ENCODE measurements at places on chromosomes 4 and X.

GRCh38 chr4:8290701-8290970 lies 21.1 kb downstream of the HTRA3 start:
- no peak for DNase-seq

DNA sequence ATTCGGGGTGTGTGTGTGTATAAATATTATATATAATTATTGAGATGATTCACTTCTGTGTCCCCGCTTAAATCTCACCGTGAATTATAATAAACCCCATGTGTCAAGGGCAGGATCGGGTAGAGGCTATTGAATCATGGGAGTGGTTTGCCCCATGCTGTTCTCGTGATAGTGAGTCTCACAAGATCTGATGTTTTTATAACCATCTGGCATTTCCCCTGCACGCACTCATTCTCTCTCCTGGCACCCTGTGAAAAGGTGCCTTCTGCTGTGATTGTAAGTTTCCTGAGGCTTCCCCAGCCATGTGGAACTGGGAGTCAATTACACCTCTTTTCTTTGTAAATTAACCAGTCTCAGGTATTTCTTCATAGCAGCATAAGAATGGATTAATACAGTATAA lies 851.4 kb upstream of the AGA start:
- DNase-seq: no peak

DNA sequence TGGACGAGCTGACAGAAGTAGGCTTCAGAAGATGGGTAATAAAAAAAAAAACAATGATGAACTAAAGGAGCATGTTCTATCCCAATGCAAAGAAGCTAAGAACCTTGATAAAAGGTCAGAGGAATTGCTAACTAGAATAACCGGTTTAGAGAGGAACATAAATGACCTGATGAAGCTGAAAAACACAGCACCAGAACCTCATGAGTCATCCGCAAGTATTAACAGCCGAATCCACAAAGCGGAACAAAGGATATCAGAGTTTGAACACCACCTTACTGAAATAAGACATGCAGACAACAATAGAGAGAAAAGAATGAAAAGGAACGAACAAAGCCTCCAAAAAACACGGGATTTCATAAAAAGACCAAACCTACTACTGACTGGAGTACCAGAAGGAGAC lies 10.5 kb downstream of the NELFA start:
- no peak for DNase-seq

- DNase-seq: no peak
These were observed 26.2 kb upstream of the GPR78 start for GRCh38 chr4:8553991-8554405.

- DNase-seq: no peak
These were observed 317.5 kb upstream of the AGA start for GRCh38 chr4:177759729-177760128.

DNA sequence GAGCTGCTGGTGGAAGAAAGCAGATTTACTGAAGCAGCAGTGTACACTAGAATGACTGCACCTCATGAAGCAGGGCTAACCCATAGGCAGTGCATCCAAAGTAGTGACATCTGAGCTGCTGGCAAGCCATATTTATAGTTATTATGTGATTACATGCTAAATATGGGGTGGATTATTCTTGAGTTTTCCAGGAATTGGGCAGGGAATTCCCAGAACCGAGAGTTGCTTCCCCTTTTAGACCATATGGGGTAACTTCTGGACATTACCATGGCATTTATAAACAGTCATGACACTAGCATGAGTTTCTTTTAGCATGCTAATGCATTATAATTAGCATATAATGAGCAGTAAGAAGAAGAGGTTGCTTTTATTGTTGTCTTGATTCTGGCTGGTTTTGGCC lies 665.8 kb upstream of the POU3F4 start:
- no peak for DNase-seq

GRCh38 chr4:150080875-150081274 lies 2.6 kb downstream of the DCLK2 start:
- DNase-seq: no peak

GRCh38 chr4:155114790-155115189 lies 93.6 kb upstream of the NPY2R start:
- DNase-seq: no peak

DNA sequence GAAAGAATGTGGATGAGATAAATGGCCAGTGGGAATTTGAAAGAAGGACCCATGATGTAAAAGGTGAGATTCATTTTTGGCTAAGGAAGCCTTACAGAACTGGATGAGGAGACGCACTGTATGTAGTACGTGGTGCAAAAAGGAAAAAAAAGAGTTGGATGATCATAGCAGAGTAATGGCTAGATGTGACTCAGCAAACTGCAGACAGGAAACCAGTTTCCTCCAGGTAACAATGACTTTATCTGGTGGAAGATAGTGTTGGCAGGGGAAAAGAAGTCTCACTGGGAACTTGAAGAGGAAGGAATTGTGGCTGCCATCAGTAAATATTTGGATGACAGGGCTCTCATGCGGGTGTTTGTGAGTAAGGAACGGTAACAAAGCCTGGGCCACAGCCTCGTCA lies 243.2 kb downstream of the CPE start:
- no peak for DNase-seq

- DNase-seq: no peak
These were observed 7.2 kb downstream of the TBC1D14 start for GRCh38 chr4:6916587-6917460.

DNA sequence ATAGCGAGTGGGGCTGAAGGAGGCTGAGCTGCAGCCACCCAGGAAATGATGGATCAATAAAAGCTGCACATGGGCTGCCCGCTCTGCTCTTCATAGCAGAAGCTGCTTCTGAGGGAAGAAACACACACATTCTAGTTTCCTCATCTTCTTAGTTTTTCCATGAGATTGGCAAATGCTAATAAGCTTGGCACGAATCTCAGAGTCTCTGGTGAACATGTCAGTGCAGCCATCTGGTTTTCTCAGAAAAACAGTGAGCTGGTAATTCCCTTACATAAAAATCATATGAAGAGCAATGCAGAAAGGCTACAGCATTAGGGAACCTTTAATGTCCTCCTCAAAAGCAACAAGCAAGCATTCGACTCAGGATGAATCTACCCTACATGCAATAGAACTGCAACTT lies 69.9 kb downstream of the GATB start:
- no peak for DNase-seq

DNA sequence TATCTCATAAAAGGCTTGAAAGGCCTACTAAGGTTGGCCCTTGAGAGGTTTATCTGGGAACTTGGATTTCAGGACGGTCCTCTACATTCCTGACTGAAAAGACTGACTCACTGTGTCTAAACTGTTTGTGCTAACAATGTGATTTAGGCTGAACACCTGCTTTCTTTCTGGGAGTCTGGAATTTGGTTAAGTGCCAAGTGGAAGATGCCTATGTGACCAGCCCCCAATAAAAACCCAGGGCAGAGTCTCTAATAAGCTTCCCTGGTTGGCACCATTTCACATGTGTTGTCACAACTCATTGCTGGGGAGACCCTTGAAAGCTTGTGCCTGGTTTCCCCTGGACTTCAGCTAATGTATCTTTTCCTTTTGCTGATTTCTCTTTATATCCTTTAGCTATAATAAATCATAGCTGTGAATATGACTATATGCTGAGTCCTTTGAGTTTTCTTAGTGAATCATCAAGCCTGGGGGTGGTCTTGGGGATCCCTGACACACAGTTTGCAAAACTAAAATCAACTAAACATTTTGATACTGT lies 55.1 kb downstream of the GPR82 start:
- DNase-seq: no peak

DNA sequence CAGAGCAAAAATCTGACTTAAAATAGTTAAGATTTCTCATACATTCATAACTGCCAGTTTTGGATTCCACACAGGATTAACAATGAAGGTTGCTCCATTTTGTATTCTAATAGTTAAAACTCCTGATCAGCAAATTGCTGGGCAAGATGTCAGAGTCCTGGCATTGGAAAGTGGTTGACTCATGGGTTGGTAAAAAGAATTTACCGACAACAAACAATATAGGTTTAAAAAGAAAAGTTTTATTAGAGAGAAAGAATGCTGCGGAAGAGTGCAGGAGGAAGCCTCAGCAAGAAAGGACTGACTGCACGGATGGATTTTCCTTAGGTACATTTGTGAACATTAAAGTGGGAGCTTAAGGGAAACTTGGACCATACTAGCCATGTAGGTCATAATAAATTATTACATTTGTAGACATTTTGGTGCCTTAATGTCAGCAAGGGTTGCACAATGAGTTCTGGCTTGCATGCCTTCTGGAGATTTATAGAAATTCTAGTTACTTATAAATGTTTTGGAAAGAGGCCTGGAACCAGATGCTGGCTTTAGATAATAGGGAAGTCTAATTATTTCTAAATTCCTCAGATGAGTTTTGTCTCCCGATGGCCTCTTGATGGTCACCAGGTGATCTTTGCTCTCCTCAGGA lies 25.4 kb upstream of the IL2 start:
- DNase-seq: no peak

- DNase-seq: no peak
These were observed 37.5 kb upstream of the RASGEF1B start for GRCh38 chr4:81509191-81509590.
